Brain pericyte (primary cell): ENCODE measurements at places on chromosomes 7 and 10.

DNA sequence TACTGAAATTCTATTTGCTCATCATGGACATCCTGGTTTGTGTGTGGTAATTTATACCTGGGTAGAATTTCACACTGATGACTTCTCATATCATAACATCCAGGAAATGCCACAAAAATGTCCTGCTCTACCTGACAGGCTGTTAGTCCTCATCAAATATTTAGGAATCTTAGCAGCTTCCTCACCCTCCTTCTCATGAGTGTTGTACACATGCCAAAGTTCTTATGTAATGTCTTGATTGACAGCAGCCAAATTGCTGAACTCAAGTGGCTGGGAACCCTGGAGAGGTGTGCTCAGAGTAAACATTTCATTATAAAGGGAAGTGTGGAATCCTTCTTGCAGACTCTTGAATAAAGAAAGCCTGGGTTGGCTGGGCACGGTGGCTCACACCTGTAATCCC, 8.9 kb downstream of the EEPD1 start:
- DNase-seq = no peak

DNA sequence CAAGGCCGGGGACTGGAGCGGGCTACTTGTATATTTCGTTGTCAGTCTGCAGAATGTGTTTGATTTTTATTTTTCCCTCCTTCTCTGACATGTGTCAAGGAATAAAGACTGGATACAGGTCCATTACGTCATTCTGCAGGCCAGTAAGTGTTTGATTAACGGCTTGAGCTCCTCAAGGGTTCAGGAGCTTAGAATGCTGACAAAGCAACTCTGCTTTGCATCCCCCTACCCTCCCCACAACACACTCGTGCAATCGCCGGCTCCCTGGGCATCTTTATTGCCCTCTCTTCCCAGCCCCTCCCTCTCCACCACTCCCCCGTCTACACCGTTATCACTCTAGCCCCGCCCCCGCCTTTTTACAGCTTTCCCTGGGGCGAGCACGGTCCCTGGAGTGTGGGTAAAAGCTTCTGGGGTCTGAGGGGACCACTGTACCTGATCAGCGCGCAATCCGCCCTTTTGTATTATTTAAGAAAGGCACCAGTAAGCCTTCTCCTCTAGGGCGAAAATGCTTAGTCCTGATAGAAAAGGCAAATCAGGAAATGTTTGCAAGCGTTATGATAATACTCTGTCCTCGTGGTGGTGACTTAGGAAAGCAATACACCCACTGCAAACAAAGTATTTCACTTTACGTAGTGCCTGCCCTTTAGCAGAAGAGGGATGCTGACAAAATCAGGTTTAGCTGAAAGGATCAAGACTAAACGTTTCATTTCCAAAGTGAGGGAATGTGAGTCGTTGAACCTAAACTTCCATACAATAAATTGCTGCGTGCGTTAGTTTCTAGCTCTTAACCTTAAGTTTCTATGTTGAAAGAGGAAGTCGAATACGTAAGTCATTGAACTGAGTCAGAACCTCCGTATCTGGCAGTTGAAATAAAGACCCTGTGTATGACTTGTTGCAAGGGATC, 1.4 kb upstream of the CREB5 start:
- DNase-seq = no peak

DNA sequence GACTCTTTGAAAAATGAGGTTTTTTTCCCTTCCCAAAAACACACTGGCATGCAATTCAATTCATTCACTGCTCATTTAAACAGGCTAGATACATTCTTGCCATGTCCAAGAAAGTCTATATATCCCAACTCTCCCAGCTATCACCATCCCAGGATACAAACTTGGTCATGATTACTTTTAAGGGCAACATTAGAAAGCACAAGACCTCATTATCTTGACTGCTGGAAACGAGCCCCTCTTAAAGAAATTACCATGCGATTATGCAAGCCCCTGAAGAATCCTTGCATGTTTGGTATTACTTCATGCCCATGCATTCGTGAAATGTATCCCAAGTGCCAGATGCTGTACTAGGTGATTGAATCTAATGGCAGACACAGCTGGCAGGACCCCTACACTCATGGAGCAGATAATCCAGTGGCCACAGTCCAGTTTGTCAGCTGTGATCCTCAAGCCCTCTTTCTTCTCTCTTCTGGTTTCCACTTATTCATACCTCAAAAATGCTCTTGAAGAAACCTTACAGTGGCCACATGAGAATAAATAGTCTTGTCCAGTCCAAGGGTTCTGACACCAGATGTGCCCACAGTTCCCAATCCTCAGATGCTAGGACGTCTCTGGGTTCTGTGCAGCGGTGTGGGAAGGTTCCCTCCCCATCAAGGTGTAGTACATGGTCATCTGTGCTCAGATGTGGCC, 103.7 kb upstream of the HABP2 start:
- no peak for DNase-seq

- DNase-seq = no peak
Measured at GRCh38 chr7:98341106-98341505, 59.6 kb downstream of the BRI3 start.

DNA sequence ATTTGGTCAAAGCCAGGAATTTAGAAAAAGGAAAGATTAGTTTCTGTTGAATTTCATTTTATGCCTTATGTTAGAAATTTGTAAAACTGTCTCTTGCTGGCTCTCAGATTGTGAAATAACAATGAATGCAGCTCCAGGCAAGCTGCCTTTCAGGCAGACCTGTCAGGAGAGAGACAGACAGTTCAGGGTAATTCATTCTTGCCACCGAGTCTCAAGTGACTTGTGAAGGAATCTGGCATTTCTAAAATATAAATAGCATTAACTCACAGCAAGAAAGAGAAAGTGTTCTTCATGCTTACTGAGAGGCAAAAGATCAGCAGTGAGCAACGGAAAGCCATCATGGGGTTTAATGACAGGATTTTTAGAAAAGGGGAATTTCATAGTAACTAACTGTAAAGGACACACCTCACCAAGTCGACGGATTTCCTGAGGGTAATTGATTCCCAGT, 442.3 kb upstream of the AKR1E2 start:
- DNase-seq = no peak

DNA sequence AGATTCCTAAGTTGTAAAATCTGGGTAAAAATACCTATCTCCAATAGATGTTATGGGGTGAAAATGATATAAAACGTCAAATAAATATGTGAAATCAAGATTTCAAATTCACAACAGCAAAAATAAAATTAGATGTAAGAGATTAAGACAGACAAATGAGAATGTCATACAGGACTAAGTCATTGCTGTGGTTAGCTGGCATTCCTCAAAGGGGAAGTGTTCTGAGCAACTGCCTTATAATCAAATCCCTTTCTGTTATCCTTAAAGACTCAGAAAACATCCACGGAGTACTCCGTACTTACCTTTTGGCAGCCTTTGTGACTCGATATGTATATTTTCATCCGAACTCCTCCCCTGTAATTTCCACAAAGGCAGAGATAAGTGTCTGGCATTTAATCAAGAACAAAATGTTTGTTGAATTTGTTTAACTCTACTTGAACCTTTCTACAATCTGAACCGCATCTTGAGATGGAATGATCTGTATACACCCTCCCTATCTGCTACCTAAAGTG, 559.6 kb downstream of the GATA3 start:
- DNase-seq = no peak

- DNase-seq = no peak
Measured at GRCh38 chr10:83685458-83685857, 453.9 kb upstream of the GHITM start.

GRCh38 chr7:3520206-3520605, 219.2 kb downstream of the SDK1 start:
- no peak for DNase-seq

DNA sequence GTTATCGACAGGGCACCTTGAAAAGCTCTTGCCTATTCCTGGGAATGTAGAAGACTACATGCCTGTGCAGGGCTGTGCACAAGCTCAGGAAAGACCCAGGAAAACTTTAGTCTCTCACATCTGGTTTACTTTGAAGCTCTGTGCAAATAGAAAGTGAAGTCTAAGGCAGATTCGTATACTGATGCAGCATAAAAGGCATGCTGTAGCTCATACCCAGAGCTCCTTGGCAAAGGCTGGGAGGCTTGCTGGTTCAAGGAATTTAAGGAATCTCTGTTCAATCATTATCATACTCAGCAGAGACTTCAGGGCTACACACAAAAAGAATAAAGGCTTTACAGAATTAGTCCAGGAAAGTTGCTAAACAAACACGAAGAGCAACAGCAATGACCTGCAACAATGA, 192.0 kb downstream of the OTUD1 start:
- DNase-seq = no peak

GRCh38 chr7:44650772-44651171, 44.3 kb downstream of the OGDH start:
- no peak for DNase-seq

DNA sequence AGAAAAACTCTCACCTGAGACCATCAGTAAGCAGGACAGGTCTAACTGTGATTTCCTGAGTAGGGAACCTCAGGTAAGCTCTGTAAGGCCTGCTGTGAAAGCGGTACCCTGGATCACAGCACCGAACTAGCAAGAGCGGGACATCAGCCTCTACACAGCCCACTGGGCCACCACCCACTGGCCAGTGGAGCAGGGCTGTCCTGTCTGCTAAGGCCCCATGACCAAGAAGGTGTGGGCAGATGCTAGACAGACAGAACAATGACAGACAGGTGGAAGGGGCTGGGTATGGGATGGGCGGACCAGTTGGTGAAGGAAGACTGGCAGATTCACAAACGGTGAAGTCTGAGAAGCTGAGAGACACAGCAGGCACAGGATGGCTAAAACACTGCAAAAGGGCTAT, 79.4 kb upstream of the DDC start:
- no peak for DNase-seq

DNA sequence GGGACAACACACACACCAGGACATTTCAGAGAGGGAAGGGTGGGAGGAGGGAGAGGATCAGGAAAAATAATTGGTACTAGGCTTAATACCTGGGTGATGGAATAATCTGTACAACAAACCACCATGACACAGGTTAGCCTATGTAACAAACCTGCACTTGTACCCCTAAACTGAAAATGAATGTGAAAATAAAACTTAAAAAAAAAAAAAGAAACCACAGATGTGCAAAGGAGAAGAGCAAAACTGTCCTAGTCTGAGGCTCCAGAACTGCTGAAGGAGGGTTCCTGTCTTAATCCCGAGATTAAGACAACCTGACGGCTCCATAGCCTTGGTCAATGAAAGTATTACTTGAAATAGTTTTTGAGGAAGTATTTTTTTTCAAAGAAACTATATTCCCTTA, 423.0 kb downstream of the NEBL start:
- DNase-seq = no peak

DNA sequence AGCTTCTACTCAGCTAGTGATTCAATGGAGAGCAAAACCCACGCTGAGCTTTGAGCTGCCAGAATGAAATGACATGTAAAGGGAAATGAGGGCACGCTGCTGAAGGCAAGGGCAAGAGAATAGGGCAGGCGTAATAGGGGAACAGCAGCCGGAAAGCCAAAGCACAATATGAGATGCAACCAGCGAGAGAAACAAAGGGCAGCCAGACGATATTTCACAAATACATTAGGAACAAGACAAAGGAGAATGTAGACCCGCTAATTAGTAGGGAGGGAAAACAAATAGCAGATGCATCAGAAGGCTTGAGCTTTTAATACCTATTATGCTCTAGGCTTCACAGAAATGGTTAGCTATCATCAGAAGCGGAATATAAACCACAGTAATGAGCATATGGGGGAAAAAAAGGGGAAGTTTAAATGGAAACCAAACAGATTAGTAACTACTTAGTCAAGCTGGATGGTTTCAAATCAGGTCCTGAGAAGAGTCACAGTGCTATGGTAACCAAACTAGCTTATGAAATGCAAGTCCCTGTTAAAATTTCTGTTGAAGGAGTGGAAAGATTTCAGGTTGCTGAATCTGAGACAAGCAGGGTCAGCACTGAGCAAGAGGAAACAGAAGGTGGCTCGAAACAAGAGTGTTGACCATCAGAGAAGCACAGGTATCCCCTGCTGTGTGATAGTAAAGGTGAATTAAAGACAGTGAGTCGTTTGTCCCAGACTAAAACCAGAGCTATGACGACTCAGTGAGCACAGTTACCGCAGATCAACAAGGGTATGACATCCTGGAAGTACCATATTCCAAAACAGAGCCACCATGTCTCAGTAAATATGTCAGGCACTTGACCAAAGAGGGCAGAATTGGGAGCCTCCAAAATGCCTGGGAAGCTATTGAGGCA, 496.9 kb upstream of the CELF2 start:
- no peak for DNase-seq

DNA sequence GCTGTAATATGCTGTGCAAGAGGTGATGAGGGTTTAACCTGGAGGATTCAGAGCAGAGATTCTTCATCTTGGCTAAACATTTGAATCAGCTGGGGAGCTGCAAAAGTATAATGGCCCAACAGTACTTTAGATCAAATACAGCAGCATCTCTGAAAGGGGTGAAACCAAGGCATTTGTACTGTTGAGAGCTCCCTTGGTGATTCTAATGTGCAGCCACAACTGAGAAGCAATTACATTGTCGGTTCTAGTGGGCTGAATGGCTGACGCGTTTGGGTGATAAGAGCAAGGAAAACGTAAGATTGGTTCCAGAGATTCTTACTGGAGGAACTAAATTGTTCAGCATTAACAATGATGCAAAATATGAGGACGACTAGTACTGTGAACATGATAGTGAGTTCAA, 269.7 kb downstream of the AGMO start:
- no peak for DNase-seq

DNA sequence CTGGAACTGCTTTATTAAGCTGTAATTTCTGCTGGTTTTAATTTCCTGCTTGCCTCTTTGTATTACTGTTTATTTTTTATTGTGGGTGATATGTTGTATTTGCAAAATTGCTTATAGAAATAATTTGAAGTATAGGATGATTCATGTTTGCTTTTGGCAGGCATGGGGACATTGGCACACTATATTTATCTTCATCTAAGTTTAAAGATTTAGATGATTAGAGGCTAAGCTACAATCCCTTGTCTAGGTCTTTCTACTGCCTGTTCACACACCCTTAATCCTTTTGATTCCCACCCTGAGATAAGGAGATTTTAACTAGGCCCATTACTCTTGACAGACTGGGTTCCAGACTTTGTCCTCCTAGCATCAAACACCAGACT, 182.8 kb upstream of the KAT6B start:
- DNase-seq = no peak

DNA sequence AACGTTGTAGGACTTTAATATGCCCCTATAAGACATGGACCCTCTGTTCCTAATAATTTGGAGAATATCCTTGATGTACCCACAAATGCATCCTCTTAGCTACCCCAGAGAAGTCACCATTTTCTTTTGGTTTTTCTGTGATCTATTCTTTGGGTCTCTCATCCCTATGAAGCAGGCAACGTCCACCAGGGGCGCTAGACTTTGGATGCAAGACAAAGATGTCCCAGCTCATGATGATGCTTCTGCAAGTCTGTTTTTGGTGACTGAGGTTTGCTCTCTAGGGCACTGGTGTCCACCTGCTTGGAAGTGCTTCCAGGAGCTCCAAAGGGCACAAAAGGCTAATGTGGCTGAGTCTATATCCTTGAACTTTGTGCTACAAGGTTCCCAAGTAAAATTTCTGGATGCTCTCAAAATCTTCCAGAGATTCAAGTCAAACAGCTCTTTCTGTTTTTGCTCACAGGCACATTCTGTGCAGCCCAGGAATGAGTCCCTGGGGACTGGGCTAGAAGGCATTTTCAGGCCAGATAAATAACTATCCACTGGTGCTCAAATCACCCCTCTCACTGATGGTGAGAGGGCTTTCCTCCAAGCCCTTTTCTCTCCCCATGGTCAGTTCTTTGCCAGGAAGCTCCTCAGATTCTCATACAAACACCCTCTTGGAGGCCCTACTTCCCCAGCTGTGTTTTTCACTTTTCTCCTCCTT, 166.4 kb downstream of the C7orf25 start:
- no peak for DNase-seq

- no peak for DNase-seq
Measured at GRCh38 chr10:89452193-89452592, 37.8 kb downstream of the IFIT5 start.
